ENCODE measurements at places on chromosomes 5 and 9.

GRCh38 chr9:113538701-113539430, 75.3 kb downstream of the RGS3 start:
- DNase-seq: no peak

GRCh38 chr9:130212543-130213297, 40.5 kb downstream of the NCS1 start:
- DNase-seq: no peak

GRCh38 chr9:37036371-37036775, 2.3 kb upstream of the PAX5 start:
- no peak for DNase-seq

- no peak for DNase-seq
Observed at GRCh38 chr9:127572961-127573721, 38.9 kb upstream of the STXBP1 start.

- DNase-seq: no peak
Observed at GRCh38 chr5:6705088-6705487, 8.1 kb upstream of the TENT4A start.

DNA sequence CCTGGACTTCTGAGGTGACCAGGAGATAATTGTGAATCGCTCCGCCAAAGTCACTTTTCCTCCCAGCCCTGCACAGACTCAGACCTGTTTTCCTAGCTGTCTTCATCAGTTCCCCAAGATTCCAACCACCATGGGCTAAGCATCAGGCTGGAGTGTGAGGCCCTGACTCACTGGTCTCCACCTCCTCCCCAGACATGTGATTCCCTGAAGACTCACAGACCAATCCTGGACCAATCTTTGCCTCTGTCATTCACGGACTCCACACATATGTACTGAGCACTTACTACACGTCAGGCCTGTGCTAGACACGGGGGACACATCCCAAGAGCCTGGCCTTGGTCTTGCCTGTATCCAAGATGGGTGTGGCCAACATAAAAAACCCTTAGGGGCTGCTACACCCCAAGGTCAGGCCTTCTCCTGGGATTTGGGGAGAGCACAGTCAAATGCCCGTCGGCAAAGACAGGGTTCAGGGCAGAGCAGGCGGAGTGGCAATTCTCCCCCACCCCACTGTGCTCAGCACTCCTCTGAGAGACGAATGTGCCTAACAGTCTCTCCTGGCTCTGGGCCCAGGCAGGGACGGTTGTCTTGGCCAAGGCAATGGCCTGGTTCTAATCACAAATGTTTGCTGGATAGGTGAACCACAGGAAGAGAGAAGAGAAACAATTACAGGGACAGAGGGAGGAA, 11.9 kb downstream of the EEIG1 start:
- DNase-seq: no peak

GRCh38 chr5:104800440-104801048, 1238.0 kb upstream of the NUDT12 start:
- DNase-seq: no peak

DNA sequence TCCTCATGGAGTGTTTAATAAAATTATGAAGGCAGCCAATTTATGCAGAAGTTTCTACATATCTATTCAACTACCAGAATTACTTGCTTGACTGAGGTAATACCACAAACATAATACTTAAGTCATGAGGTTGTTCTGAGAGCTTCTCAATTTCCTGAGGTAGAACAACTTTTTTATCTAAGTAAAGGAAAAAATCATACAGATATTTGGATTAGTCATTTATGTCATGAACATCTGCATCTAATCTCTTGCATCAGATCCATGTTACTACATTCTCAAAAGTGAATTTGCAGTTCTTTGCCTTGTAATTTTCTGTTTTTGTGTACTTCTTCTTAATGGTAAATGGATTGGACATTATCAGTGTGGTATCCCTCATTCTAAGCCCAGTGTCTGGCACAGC, 60.4 kb upstream of the RGMB start:
- DNase-seq: no peak

DNA sequence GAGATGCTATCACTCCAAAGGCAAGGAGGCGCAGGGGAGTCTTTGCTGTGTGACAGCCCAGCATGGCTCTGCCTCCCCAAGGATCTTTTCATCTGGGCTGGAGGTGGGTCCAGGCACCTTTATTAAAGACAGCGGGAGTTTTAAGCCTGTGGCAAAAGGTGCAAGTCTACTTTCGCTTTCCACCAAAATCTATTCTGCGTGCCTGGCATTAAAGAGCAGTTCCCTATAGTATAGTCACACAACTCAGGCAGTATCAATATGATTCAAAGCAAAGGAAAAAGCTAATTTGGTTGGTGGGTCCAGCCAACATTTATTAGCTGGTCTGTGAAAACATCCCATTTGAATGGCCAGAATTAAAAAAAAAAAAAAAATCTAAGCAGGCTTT, 398.7 kb downstream of the EBF1 start:
- DNase-seq: no peak

- no peak for DNase-seq
Observed at GRCh38 chr9:133647148-133647547, 11.0 kb downstream of the DBH start.

DNA sequence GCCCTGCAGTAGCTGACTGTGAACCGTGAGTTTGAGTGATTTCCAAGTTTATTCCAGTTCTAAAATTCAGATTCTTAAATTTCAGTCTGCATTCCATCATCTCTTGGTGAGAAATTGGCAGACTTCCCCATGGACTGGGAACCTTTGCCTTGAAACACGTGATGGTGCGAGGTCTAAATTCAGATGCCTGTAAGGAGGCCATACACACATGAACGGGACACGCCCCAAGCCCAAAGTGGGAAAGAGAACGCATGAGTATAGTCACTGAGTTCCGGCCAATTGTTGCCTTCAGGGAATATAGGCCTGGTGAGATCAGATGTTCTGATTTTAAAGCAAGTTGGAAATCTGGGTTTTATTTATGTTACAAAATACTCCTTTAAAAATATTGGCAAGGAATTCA, 1084.4 kb upstream of the WWC1 start:
- no peak for DNase-seq

Data from activated naive CD8-positive, alpha-beta T cell treated with anti-CD3 and anti-CD28 coated beads, Interleukin-2, amount 50 U/mL, for 16 hours (primary cell).